ENCODE measurements at places on chromosomes 4 and X.

GRCh38 chr4:17812801-17813200, 2.0 kb downstream of the NCAPG start:
- no peak for DNase-seq

DNA sequence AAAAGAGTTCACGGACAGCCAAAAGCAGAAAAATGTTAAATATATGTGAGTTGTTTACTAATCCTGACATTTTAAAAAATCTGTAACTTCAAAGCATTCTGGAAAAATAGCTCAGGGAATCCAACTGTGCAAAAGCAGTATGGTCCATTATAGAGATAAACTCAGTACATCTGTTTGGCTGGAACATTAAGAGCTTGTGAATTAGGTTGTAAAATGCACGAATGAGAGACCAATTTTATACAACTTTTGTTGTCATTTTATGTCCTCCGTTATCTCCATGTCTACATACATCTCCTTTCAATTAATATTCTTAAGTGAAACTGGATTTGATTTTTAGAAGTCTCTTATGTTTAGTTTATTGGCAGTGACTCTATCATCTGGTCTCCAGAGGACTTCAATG, 367.0 kb upstream of the ATOH1 start:
- DNase-seq, result no peak

DNA sequence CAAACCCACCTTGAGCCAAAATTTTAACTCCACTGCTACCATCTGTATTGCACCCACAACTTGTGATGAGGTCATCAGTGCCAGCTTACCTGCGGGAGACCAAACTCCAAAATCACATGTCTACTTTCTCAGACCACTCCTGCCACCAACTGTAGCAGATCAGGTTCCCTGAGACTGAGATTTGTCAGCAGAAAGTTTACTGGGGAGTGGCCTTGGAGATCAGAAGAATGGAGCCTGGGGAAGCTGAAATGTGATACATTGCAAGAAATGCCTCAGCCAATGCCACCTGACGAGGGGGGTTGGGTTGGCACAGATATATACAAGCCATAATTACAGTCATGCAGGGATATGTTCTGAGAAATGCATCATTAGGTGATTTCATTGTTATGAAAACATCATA, 19.1 kb downstream of the HAUS3 start:
- no peak for DNase-seq

- no peak for DNase-seq
These were observed 14.4 kb downstream of the ITGB1BP2 start for GRCh38 chrX:71315917-71316316.

GRCh38 chr4:6720202-6720699, 4.3 kb downstream of the BLOC1S4 start:
- DNase-seq, result peak; percentile 61

DNA sequence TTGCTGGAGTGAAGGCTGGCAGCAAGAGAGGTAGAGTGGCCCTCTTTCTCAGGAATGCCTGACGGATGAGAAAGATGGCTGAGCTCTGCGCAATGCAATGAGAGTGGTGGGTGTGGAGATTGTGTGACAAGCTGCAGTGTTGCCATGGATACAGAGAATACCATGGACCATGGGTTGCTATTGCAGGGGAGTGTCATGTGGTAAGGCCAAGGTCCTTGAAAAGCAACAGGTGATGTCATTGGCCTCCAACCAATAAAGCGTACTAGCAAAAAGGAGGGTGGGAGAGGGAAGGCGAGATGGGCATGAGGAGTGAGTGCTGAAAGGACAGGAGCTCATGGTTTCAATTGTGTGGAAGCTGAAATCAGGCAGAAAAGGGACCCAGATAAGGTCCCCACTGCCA, 1.8 kb downstream of the PNMA5 start:
- no peak for DNase-seq

- DNase-seq, result no peak
These were observed 2.5 kb downstream of the CACNA1F start for GRCh38 chrX:49230500-49231232.

DNA sequence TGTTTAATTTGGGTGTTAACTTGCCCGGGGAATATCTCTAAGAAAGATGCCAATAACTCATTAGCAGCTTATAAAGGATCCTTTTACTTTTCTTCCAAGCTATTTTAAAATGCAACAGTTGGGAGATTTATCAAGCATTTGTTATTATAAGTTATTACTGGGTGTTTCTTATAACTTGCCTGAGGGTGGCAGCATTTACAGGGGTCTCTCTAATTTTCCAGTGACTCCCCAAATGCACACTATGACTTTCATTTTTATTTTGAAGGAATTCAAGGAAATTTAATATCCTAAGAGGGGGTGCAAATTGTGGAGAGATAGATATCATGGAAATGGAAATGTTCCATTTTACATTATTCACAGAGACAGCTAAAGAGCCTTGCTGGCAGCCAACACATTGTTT, 138.0 kb downstream of the PDGFRA start:
- DNase-seq, result no peak

GRCh38 chr4:162684998-162685397, 481.7 kb downstream of the NAF1 start:
- no peak for DNase-seq

DNA sequence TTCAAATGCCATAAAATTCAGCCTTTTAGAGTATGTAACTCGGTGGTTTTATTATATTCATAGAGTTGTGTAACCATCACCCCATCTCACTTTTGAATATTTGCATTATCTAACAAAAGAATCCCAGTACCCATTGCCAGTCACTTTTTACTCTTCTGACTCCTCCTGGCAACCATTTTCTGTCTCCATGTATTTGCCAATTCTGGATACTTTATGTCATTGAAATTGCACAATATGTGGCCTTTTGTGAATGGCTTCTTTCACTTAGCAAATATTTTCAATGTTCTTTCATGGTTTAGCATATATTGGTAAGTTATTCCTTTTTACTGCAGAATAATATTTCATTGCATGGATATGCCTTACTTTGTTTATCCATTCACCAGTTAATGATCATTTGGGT, 79.9 kb downstream of the SLIT2 start:
- no peak for DNase-seq
